ENCODE measurements at places on chromosomes 16 and 17.

DNA sequence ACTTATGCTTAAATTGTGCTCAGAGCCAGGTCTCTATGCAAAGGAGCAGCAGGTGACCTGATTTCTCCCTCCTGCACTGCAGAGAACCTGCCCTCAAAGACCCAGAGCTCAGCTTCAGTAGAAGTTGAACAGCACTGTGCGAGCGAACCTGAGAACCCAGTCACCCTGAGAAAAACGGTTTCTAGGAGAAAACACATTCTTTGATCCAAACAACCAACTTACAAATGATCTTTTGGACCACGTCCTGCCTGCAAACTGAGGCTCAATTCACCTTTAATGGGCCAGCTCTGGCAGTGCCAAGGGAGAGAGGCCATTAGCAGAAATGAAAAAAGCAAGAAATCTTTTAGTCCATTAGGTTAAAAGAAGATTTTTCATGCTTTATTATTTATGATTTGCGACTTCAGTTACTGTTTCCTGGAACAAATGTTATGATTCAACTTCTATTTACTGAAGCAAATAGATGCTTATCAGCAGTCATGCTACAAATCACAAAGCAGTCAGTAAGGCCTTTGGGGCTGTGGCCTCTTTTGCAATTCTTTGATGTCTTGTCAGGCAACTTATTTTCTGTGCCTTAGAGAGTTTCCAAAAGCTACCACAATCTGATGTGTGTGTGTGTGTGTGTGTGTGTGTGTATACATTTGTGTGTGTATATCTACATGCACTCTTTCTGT lies 65.7 kb upstream of the LRRC37A3 start:
- peak; percentile 29 for DNase-seq

GRCh38 chr17:77846531-77847085 lies 111.9 kb upstream of the TNRC6C start:
- DNase-seq, result no peak

DNA sequence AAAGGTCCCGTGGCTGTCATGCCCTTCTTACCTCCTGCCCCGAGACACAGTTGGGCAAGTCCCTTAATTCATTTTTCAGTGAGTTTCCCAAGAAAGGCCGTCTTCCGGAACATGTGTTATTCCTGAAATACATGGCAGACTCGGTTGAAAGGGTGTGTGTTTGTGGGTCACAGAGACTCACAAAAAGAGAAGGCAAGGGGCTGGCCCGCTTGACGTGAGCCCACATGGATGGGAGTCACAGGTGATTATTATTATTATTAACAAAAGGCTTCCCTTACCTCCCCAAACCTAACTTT lies 34.1 kb upstream of the CCR7 start:
- DNase-seq, result no peak

GRCh38 chr17:75566416-75566815 lies 21.2 kb upstream of the MYO15B start:
- DNase-seq, result no peak

- no peak for DNase-seq
These were observed 65.6 kb downstream of the TOM1L2 start for GRCh38 chr17:17906418-17907215.

GRCh38 chr16:89216315-89217137 lies 977 bp upstream of the ZNF778 start:
- DNase-seq, result peak; percentile 74

GRCh38 chr17:28334171-28334570 lies 1.1 kb downstream of the IFT20 start:
- DNase-seq, result no peak

All from effector CD8-positive, alpha-beta T cell (primary cell).